Thymus (tissue), 14 donors: ENCODE measurements at places on chromosomes 2 and 18. TPM values are rescaled to one million over a fixed set of nuclear protein-coding genes. Genes with fewer than 3 reads are reported as not detected.

Gene TTC31
- 10.3 TPM for total RNA-seq

Gene GDF7
- total RNA-seq = 0.09 TPM

Gene AKAIN1
- 0.14 TPM for total RNA-seq

Gene KLHL14
- 0.24 TPM for total RNA-seq

Gene TACR1
- 0.24 TPM for total RNA-seq

Gene DRC1
- total RNA-seq = 0.14 TPM

Gene GULP1
- total RNA-seq = 4.8 TPM

Gene CFAP210
- not detected for total RNA-seq

Gene ZNF396
- total RNA-seq = 1.7 TPM

Gene LBX2
- total RNA-seq = 0.09 TPM

Gene EHD3
- total RNA-seq = 2.7 TPM

Gene SCYGR4
- total RNA-seq = not detected

Gene RAB17
- total RNA-seq = 0.33 TPM

Gene VSNL1
- 0.47 TPM for total RNA-seq

Gene IL36B
- not detected for total RNA-seq

Gene DYNAP
- total RNA-seq = 0.09 TPM

Gene HIBCH
- total RNA-seq = 18.7 TPM

Gene ARHGAP25
- total RNA-seq = 32.2 TPM

Gene GBX2
- total RNA-seq = not detected

Gene SGO2
- total RNA-seq = 19.7 TPM

Gene STON1
- 1.8 TPM for total RNA-seq

Gene MYO5B
- total RNA-seq = 6.2 TPM

Gene ACMSD
- total RNA-seq = not detected

Gene BZW1
- 257 TPM for total RNA-seq

Gene CDC42EP3
- total RNA-seq = 18.8 TPM

Gene TUBB6
- 24.9 TPM for total RNA-seq

Gene SNX17
- 83.6 TPM for total RNA-seq

Gene STAT4
- 7.5 TPM for total RNA-seq

Gene SIGLEC15
- 0.42 TPM for total RNA-seq

Gene POTEJ
- total RNA-seq = 0.09 TPM

Gene ANO7
- total RNA-seq = 0.09 TPM

Gene AFF3
- total RNA-seq = 9.7 TPM

Gene NMUR1
- 0.05 TPM for total RNA-seq

Gene KLHL41
- 5.2 TPM for total RNA-seq

Gene VWC2L
- total RNA-seq = not detected

Gene MPP4
- total RNA-seq = 0.05 TPM

Gene KLHL30
- 0.05 TPM for total RNA-seq

Gene REG1B
- not detected for total RNA-seq

Gene IL1RL1
- 1.1 TPM for total RNA-seq

Gene NEMP2
- total RNA-seq = 10.2 TPM
